ENCODE measurements at places on chromosomes 4 and X. TPM values are rescaled to one million over a fixed set of nuclear protein-coding genes. Genes with fewer than 3 reads are reported as not detected.

HNRNPDL gene
- 223 TPM for total RNA-seq

AWAT2 gene
- not detected for total RNA-seq

TREX2 gene
- 1.4 TPM for total RNA-seq

TFE3 gene
- total RNA-seq, result 47.4 TPM

VCX3A gene
- not detected for total RNA-seq

SLC34A2 gene
- total RNA-seq, result not detected

SUPT20HL1 gene
- total RNA-seq, result not detected

ZNF711 gene
- total RNA-seq, result 0.76 TPM

DCLK2 gene
- total RNA-seq, result 8.0 TPM

CYTL1 gene
- not detected for total RNA-seq

CXCL10 gene
- total RNA-seq, result 0.07 TPM

All from A549 treated with AZD2906 at 1 μM for 4 hours (cell line).